ENCODE measurements at places on chromosomes 6 and 20.

DNA sequence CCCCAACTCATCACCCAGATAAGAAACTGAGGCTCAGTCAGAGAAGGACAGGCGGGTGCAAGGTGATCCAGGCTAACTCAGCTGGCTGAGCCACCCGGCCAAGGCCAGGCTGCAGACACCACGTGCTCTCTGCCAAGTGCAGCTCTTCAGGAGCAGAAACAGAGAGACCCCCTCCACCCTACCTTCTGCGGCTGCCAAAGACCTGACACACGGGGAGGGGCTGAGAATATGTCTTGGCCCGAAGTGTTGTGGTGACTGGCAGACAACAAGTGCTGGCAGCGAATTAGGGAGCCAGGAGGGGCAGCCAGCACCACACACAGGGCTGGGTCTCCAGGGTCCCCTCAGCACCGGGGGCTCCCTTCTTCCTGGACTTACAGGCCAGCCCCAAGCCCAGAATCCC is 22.5 kb downstream of the PREX1 start:
- DNase-seq: no peak

- DNase-seq: no peak
Observed at GRCh38 chr6:68777956-68778355, 142.9 kb downstream of the ADGRB3 start.

DNA sequence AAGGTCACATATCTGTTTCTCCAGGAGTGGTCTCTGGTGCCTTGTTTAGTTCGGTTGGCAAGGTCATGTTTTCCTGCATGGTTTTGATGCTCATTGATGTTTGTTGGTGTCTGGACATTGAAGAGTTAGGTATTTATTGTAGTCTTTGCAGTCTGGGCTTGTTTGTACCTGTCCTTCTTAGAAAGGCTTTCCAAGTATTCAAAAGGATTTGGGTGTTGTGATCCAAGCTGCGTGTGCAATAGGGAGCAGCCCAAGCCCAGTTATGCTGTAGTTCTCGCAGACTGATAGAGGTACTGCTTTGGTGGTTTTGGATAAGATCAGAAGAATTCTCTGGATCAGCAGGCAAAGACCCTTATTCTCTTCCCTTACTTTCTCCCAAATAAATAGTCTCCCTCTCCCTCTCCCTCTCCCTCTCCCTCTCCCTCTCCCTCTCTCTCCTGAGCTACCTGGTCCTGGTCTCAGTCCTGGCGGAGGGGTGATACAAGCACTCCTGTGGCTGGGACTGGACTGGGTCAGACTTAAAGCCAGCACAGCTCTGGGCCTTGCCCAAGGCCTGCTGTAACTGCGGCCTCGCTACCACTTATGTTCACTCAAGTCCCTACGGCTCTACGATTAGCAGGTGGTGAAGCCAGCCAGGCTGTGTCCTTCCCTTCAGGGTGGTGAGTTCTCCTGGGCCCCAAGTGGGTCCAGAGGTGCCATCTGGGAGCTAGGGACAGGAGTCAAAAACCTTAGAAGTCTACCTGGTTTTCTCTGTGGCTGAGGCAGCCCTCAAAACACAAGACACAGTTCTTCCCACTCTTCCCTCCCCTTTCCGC is 27.3 kb upstream of the GRM4 start:
- no peak for DNase-seq

DNA sequence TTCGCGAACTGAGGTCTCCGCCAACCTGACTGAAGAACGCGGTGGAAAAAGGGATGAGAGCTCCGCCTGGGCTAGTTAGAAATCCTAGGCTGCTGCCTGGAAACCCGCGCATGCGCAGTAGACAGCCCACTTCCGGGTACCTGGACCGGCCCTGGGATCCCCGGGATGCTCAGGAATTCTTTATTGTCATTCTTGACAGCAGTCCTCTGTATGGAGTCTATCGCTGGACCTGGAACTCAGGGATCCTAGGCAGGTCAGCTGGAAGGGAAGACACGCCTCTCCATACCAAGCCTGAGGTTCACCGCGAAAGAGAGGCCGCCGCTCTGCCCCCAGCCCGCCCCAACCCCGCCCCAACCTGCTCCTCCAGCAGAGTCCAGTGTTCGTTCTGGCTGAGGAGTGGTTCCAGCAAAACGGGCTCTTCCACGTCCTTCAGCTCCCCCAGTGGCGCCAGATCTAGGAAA is 1379.2 kb upstream of the DEFB115 start:
- no peak for DNase-seq

GRCh38 chr20:3296261-3297078 is 57.5 kb upstream of the SLC4A11 start:
- DNase-seq: no peak

DNA sequence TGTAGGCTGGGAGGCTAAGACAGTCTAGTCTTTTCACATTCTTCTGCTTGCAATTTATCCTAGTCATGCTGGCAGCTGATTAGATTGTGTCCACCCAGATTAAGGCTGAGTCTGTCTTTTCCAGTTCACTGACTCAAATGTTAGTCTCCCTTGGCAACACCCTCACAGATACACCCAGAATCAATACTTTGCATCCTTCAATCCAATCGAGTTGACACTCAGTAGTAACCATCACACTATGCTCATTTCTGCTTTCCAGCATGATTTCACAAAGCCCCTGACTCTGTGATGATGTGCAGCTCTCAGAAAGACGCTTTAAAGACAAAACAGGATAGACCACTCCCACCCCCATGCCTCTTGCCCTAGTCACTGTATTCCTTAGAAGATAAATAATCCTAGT is 693.0 kb downstream of the HTR1B start:
- no peak for DNase-seq

DNA sequence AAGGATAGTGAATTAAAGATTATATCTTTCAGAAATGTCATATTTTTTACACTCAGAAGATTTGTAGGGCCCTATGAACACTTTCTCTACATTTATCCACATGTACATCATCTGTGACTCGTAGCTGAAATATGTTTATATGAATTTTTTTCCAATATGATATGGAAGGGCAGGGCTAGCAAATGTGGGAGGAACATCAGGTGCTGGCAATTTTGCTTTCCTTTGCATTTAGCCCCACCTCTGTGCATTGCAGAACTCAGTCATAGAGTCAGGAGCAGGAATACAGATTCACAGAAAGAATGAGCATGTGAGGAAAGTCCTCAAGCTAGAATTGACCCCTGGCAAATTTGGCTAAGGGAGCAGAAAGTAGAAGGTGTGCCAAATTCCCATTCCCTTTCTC is 129.9 kb downstream of the CRYBG1 start:
- DNase-seq: no peak

DNA sequence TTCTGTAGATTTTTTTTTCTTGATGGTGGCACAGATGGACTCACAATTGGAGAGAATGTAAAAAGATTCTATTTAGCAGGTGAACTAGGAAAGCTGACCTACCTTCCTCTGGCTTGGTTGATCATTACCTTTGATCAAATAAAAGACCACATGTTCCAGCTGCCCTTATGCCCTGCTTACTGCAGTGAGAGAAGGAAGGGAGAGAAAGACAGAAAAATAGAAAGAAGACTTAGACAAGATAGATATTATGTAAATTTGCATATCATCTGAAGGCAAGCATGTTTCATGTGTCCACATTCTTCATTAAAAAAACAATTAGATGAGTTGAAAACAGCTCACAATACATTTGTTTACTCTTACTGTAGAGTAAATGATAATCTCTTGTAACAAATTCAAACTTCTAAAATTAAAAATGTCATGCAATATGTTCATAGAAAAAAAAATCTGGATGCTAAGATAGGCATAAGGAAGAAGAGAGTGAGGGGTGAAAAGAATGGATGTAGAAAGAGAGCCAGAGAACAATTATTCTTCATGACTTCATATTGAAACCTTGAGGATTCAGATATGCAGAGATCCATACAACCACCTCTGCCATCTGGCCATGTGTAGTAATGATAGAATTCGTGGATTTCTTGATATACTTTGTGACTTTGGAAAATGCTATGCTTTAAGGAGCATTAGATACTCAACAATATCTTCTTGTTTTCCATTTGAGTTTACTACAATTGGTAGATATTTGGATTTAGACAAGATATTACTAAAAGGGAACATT is 71.7 kb downstream of the RFX6 start:
- no peak for DNase-seq

DNA sequence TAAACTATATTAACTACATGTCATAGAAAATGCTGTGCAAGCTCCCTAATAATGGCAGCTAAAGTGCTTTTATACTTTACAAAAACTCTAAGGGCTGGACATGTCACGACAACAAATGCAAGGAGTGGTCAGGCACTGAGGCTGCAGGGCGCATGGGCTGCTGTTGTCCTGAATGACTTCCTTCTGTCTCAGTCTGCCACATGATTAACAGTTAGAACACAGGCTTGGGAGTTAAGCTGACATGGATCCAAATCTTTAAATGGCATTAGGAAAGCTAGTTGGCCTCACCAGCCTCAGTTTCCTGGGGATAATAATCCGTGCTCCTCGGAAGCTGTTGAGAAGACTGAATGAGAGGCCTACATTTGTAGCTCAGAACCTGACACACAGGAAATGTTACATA is 57.4 kb downstream of the PREP start:
- DNase-seq: no peak

DNA sequence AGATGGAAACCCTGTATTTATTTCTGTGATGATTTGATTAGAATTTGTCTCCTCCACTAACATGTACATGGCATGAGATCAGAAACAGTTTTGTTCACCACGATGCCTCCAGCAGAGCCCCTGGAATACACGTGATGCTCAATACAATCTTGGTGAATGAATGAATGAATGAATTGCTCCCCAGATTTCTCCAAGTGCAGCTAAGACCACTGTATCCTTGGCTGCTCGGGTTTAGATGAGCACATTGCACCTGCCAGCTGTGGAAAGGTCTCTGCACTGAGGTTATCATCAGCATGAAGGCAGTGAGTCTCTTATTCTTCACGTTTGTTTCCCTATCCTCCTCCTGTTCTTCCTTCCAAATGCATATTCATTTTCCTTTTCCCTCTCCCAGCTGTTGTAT is 17.9 kb downstream of the CASS4 start:
- no peak for DNase-seq

GRCh38 chr6:157798851-157799250 is 24.2 kb upstream of the SNX9 start:
- DNase-seq: no peak

DNA sequence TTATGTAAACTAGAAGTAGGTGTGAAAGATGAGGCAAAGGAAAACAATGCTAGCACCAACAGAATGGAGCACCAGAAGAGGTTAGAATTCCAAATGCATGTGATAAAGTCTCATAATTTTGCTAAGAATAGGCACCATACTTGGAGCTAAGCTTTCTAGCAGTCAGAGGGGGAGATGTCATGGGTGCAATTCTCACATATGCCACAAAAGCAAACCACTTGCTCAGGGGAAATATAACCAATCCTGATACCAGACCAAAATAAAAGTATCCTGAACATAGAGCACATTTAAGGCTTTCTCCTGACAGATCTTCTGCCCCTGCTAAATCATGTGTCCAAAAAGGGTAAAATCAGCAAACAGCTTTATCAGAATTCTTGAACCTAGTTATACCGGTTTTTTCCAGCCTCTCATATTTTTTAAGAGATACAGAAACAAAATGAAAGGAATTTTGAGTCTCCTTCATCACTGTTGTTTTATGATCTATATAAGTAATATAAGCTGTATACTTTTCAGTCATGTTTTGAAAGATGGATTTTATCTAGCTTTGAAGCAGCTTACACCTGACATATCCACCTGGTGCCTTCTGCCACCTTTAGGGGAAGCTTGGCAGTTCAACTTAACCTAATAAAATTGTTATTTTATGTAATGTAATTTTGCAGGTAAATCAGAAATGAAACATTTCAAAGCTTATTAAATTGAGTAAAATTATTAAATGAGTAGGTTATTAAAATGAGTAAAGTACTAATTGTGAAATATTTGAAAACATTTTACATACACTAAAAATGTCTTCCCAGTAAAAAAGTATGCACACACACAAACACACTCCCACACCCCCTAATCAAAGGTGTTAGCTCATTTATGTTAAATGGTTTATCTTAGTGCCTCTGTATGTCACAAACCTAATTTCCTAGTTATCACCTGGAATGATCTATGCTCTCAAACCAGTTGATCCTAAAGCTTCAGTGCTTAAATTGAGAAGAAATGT is 2.8 kb downstream of the SPO11 start:
- DNase-seq: no peak

DNA sequence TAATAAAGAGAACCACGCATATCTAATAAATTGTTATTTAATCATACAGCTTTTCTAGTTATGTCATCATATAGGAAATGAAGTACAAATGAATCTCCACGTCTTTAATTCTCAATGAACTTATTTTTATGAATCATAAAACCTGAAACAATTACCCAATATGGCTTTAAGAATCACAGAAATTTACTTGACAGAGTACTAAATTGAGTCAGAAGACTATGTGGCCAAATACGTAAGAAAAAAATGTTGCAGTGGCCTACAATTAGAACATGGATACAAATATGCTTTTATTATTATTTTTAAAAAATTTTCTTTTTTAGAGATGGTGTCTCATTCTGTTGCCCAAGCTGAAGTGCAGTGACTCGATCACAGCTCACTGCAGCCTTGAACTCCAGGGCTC is 584.7 kb upstream of the SLC35B3 start:
- no peak for DNase-seq

- DNase-seq: no peak
Observed at GRCh38 chr6:136343700-136344099, 54.1 kb upstream of the BCLAF1 start.

GRCh38 chr6:45421709-45422502 is 44.2 kb upstream of the SUPT3H start:
- DNase-seq: peak; percentile 44

DNA sequence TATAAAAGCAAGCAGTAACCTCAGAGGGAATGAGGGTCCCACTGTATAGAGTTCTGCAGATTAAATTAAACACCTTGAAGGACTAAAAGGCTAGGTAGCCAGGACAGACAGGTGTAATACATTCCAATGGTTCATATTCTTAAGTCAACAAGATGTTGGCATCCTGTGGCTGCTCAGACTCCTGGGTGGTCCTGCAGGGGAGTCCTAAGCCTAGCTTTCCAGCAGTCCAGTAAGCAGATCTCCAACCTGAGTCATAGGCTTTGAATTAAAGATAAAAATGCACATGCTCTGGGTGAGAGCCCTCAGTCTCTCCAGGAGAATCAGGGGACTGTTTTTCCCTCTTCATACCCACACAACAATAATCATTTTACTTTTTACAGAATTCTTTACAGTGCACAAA is 307.3 kb upstream of the SUPT3H start:
- no peak for DNase-seq

DNA sequence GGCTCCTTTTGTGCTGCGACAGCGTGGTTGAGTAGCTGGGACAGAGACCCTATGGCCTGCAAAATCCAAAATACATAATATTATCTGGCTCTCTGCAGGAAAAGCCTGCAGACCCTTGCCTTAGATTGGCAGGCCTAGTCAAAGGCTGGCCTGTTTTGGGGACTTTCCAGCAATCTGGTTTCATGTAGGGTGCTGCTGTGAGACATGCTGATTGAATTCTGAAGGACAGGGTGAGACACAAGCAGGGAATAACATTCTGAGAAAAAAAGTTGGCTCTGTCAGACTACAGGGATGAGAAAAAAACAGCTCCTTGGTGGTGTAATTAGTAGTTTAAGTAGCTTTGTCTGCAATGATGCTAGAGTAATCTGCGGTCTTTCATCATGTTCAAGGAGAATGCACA is 402.7 kb upstream of the AGPAT4 start:
- no peak for DNase-seq

GRCh38 chr6:8113131-8113654 is 10.8 kb upstream of the EEF1E1 start:
- no peak for DNase-seq

- DNase-seq: no peak
Observed at GRCh38 chr6:95364016-95364604, 213.2 kb upstream of the MANEA start.

GRCh38 chr20:57104651-57105204 is 161.7 kb downstream of the BMP7 start:
- no peak for DNase-seq

- no peak for DNase-seq
Observed at GRCh38 chr6:74248966-74249365, 553.0 kb downstream of the CD109 start.

Measured in stimulated activated CD8-positive, alpha-beta memory T cell treated with anti-CD3 and anti-CD28 coated beads, Interleukin-2, amount 100 ng/mL, for 48 hours (primary cell).